ENCODE measurements at places on chromosomes 4 and X.

DNA sequence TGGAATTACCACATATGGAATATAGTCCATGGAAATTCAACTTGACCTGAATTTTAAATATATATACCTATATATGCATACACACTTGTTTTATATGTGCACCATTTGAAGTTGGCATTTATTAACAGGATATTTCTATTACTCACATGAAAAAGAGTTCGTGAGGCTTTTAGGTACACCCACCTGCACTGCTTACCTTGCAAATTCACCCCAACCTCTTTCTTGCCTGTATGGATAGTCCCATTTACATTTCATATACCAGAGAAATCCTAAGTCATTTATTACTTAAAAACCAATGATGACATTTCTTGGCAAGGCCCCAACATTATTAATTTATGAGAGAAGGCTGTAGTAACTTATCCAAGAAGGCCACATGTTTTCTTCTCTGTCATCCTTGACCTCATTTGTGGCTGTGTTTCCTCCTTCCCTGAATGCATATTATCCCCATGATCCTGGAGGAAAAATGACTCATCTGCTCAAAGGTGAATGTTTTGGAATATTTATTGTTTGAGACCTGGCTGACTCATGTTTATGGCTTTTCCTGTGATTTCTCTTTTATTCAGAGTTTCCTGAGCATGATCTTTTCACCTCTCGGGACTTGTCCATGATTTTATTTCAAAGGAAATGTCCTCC, 62.2 kb upstream of the FAM241A start:
- DNase-seq = peak; percentile 77

DNA sequence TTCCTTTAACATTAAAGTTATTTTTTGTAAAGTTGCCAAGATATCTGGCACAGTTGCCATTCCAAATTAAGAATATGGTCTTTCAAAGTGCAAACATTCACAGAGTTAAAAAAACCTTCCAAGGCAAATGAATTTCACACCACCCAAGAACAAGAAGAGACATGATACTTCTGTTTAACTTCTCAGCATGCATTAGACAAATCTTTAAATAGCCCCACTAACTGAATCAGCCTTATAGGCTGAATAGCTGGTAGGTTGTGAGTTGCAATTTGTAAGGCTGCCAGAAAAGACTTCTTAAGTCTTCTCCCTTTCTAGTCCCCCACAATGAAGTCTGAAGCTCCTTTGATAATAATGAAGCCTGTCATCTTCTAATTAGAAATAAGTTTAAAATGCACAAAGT, 95.6 kb downstream of the MAPK10 start:
- no peak for DNase-seq

DNA sequence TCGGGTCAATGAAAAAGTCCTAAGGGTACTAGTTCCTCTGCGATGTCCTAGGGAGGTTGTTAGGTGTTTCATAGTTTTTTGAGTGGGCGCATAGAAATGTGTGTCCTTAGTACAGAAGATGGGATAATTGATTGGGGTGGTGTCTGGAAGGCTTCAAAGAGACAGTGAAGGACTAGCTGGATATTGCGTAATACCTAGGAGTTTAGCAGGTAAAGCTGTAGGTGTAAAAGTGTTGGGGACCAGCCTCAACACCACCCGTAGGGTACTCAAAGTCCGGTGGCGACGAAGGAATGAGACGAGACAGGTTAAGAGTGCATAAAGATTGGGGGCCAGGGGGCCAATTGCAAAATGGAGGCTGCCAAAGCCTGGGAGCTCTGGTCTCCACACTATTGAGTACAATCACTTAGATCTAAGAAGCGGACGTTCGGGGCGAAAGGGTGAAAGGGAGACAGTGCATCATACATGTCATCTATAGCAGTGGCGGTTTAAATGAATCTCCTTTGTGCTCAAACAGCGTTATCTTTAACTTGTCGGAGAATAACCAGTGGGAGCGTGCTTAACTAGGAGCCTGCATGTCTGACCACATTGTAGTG, 1.0 kb downstream of the TRMT44 start:
- DNase-seq = peak; percentile 36

DNA sequence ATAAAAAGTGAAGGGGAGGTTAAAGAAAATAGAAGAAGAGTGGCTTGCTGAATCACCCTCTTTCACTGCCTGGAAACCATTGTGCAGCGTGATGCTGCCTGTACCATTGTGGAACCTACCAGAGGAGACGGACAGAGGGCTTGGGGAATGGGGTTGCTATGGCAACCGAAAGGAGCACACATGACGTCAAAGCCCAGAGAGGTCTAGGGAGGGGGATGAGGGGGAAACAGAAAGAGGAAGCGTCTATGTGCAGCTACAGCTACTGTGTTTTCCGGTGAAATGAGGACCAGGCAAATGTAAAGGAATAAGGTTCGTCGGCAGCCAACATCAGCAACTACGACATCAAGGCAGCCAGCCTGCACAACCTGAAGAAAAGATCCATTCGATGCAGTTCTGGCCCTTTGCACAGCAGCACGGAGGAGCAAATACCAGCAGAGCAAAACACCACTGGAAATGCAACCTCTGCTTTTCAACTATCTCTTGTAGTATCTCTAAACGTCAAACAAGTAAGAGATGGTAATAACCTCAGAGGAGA, at the start of gene MAPK10:
Gene MAPK10 (minus strand): TSS at position 110 of the 535 bp plus-strand sequence.
- peak; percentile 98 for DNase-seq

DNA sequence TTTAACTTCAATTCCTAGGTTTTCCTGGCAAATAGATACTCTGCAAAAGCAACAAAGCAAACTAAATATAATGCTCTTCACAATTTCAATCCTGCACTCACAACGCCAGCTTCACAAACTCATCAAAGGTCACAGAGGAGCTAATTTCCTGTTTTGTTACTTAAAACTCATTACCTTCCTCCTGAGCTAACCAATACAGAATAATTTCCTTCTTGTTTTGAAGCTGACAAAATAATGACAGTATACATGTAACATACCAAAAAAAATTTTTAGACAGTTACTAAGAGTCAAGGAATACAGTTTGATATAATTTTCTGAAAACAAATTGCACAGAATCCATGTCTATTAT, 17.9 kb downstream of the CNOT6L start:
- DNase-seq = no peak

- no peak for DNase-seq
Observed at GRCh38 chr4:5337731-5338130, 286.5 kb downstream of the STK32B start.

- no peak for DNase-seq
Observed at GRCh38 chr4:26126143-26126718, 194.6 kb upstream of the RBPJ start.

DNA sequence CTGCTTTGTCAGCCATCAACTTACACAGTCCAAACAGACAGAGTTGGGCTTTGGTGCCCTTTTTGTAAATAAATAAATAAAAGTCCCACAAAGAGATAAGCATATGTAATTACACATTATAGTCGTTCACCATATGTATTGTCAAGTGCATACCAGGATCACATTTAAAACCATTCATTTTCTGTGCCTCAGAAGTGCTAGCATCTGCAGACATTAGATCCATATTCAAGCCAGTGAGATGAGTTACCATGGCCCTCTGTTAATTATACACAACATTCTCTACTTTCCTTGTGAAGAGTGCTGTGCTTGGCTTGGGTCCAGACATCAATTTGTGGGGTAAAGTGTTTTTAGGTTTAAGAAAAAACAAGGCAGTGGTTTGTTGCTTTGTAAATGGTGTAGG, 76.8 kb downstream of the ENOX2 start:
- DNase-seq = no peak

GRCh38 chr4:6335040-6335590, 65.5 kb downstream of the WFS1 start:
- no peak for DNase-seq

- DNase-seq = peak; percentile 26
Observed at GRCh38 chr4:53863736-53864365, 200.6 kb downstream of the CHIC2 start.

- no peak for DNase-seq
Observed at GRCh38 chr4:48196758-48197504, 62.9 kb upstream of the TXK start.

GRCh38 chr4:84479663-84480062, 19.4 kb downstream of the NKX6-1 start:
- peak; percentile 23 for DNase-seq

DNA sequence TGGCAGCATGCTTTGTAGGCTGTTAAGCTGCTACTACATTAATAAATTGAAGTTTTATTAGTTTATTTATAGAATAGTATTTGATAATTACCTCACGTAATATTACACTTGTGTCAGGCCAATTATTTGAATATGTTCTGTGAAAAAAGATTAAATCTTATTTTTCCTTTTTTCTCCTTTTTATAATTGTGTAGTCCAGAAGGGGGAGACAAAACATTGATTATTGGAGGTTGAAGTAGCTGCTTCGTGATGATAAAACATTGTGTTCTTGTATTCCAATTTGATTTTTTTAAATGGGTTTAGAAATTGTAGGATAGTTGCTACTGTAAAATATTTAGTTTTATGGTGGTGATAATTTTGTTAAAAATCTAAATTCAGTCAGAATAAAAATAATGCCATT, 85.7 kb downstream of the DIAPH2 start:
- peak; percentile 50 for DNase-seq

- no peak for DNase-seq
Observed at GRCh38 chr4:137249112-137249511, 283.2 kb downstream of the PCDH18 start.

- DNase-seq = peak; percentile 58
Observed at GRCh38 chr4:129446074-129446473, 350.1 kb downstream of the C4orf33 start.

DNA sequence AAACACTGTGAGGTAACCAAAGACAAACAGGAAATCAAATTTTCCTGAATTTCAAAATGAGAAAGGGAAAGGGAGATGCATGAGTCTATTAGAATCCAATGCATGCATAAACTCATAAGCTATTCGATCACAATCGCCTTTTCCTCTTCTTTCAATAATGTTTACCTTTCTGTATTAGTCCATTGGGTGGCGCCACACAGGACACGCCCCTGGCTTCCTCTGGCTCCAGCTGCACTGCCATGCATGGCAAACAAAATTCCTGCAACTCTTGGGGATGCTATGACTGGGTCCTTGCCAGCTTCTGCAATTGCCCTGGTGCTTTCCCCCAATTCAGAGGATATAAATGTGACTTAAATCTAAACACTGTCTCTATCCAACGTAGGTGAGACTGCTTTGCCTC, 424.5 kb upstream of the PCDH7 start:
- DNase-seq = peak; percentile 38

GRCh38 chr4:151052785-151053184, 37.7 kb upstream of the LRBA start:
- peak; percentile 34 for DNase-seq

GRCh38 chrX:136196691-136197155, 49.4 kb downstream of the FHL1 start:
- no peak for DNase-seq

DNA sequence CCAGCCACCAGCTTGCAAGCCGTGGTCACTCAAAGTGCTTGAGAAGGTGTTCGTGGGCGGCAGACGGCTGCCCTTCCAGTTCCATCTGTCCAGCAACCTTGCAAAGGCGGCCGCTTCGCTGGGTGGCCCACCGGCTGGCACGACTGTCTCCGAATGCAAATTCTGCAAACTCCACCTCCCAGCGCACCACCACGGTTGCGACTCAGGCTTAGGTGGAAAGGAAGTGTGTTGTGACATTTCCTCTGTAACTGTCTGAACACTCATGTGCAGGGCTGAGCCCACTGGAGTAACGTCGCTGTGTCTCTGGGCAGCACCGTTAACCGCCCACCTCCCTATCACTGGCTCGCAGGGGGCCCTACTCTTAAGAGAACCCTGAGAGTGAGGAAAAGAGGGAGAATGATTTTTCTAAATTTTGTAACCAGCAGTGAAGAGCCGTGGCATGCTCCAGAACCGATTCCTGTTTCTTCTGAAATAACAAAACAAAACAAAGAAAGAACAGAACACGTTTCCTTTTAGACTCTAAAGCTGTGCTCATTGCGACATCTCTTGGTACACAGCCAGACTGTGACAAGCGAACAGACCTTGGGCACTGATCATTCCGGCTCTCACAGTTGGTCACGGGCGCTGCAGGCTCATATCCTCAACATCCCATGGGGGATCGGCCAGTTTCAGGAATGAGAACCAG, at the start of gene P2RY8:
Gene P2RY8 (minus strand): TSS at position 155 of the 685 bp plus-strand sequence. CDS start 70,627 bp downstream, outside the sequence.
- peak; percentile 58 for DNase-seq

DNA sequence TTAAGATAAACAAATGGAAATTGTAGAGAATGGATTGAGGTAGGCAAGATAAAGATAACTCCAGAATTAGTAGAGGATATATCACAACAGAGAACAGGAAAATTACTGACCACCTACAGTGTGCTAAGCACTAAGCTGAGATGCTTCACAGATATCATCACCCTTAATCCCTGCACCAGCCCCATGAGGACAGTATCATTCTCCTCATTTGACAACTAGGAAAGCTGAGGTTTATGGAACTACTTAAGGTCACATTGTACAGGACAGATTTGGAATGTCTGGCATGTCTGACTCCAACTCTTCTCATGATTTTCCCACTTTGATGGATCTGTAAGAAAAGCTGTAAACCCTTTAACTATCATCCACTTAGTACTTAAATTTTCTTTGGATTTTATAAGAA, 95.5 kb downstream of the CASK start:
- no peak for DNase-seq

- DNase-seq = peak; percentile 18
Observed at GRCh38 chr4:75919920-75920319, 17.7 kb upstream of the PPEF2 start.

GRCh38 chrX:21960569-21961541, 20.3 kb downstream of the SMS start:
- no peak for DNase-seq

- no peak for DNase-seq
Observed at GRCh38 chrX:68676335-68676734, 28.9 kb downstream of the STARD8 start.

- DNase-seq = no peak
Observed at GRCh38 chr4:84651499-84651898, 68.6 kb downstream of the CDS1 start.

GRCh38 chrX:119758731-119759247, 401 bp downstream of the SOWAHD start:
- DNase-seq = peak; percentile 71

GRCh38 chrX:47422444-47422843, 52.1 kb downstream of the ZNF157 start:
- DNase-seq = no peak

GRCh38 chr4:149264093-149264733, 551.4 kb downstream of the IQCM start:
- DNase-seq = peak; percentile 78
